Aorta (tissue), 5 donors: ENCODE measurements at places on chromosomes 11 and 22. TPM values are rescaled to one million over a fixed set of nuclear protein-coding genes. Genes with fewer than 3 reads are reported as not detected.

Gene BLID
- total RNA-seq = 9.7 TPM

Gene MS4A15
- not detected for total RNA-seq

- DNase-seq = no peak
- no peaks in the 10 kb centered on the region for H3K36me3 ChIP-seq
- no peaks in the 10 kb centered on the region for H3K4me1 ChIP-seq
- H3K4me3 ChIP-seq = no peak overlapping the region
- no peaks in the 10 kb centered on the region for H3K27me3 ChIP-seq
Measured at GRCh38 chr11:113249786-113250185, 64.6 kb upstream of the TTC12 start.

DNA sequence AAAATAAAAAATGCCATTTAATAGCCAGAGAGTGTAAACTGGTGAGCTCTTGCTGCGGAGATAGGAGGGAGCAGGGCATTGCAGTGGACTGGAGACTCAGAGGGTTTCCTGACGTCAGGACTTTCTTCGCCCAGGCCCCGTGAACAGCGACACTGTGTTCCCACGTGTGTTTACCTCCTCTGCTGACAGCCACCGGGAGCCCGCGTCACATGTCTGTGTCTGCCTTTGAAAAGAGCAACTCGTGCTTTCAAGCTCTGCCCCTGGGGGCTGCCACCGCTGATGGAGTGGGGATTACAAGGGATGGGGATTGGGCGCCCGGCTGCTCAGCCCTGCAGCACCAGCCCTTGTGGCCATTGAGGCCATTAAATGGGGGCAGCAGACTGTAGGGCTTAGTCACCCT lies 3.3 kb downstream of the TANGO2 start:
- H3K4me3 ChIP-seq = no peak overlapping the region
- peak; percentile 34 for DNase-seq
- no peaks in the 10 kb centered on the region for H3K36me3 ChIP-seq
- no peak overlapping the region for H3K27ac ChIP-seq
- no peaks in the 10 kb centered on the region for H3K4me1 ChIP-seq

DNA sequence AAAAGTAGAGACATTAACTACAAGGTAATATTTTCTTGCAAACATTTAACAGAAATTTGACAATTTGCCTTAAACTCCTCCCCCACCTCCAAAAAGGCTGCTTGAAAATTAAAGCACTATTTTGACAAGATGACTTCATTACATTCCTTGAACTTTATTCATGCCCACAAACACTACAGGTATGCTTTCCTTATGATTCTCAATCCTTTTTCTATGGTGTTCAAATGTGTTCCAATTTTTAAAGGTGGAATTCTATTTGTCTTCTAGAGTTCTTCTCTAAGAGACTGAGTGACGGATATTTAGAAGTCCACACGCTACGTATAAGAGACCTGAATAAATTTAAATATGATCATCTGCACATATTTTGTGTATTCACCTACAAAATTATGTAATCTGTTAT lies 69.4 kb downstream of the MRTFA start:
- no peaks in the 10 kb centered on the region for H3K36me3 ChIP-seq
- no peak for DNase-seq
- peaks cover 3% of the 10 kb centered on the region for H3K4me1 ChIP-seq
- no peak overlapping the region for H3K27ac ChIP-seq

GRCh38 chr11:66663741-66664296 lies 13.9 kb downstream of the RBM4B start:
- H3K4me3 ChIP-seq = no peak overlapping the region
- H3K27ac ChIP-seq = no peak overlapping the region
- no peaks in the 10 kb centered on the region for H3K4me1 ChIP-seq

GRCh38 chr11:107408762-107409211 lies 48.8 kb downstream of the CWF19L2 start:
- H3K36me3 ChIP-seq = peaks cover 6% of the 10 kb centered on the region
- no peaks in the 10 kb centered on the region for H3K4me1 ChIP-seq
- no peak for DNase-seq
- no peak overlapping the region for H3K27ac ChIP-seq
- H3K27me3 ChIP-seq = no peaks in the 10 kb centered on the region

DNA sequence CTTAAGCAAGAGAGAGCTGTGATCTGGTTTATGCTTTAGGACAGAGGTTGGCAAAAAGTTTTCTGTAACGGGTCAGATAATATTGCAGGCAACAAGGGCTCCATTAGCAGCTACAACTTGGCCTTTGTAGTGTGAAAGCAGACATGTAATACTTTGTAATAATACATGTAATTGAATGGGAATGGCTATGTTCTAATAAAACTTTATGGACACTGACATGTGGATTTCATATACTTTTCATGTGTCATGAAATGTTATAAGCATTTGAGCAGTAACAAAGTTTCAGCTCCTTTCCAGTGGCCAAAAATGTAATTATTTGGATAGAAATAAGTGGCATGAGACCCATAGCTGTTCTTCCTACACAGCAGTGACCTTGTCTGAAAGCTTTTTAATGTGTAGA lies 3.1 kb downstream of the DYNC2H1 start:
- H3K4me1 ChIP-seq = no peaks in the 10 kb centered on the region
- H3K4me3 ChIP-seq = no peak overlapping the region
- no peaks in the 10 kb centered on the region for H3K27me3 ChIP-seq
- no peak for DNase-seq
- H3K27ac ChIP-seq = no peak overlapping the region

- no peaks in the 10 kb centered on the region for H3K36me3 ChIP-seq
- peak; percentile 89 for DNase-seq
- H3K4me3 ChIP-seq = no peak overlapping the region
- H3K4me1 ChIP-seq = no peaks in the 10 kb centered on the region
- H3K27ac ChIP-seq = no peak overlapping the region
Measured at GRCh38 chr22:39170825-39171622, 18.5 kb upstream of the CBX7 start.

GRCh38 chr22:46483353-46483752 lies 54.1 kb downstream of the CELSR1 start:
- no peaks in the 10 kb centered on the region for H3K27me3 ChIP-seq
- no peak for DNase-seq

DNA sequence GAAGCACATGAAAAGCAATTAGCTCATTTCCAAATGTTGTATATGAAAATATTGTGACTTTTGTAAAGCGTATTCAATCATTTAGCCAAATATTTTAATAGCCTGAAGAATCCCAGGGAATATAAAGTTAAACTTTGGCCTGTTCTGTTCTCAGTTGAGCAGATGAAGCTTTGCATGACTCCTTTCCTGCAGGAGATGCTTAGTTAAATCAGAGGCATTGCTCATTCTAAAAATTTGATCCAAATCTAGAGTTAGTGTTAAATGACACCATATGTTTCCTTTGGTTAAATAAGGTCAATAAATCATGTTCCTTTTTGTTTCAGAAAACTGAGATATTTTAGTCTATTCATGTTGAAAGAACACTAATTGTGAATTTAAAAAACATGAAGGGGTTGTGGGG lies 51.2 kb upstream of the BIRC3 start:
- H3K27me3 ChIP-seq = no peaks in the 10 kb centered on the region
- H3K4me3 ChIP-seq = no peak overlapping the region
- no peak for DNase-seq
- H3K27ac ChIP-seq = no peak overlapping the region
- H3K4me1 ChIP-seq = no peaks in the 10 kb centered on the region
- H3K36me3 ChIP-seq = no peaks in the 10 kb centered on the region
